ENCODE measurements at places on chromosomes 4 and X.

GRCh38 chrX:482702-483203 is 96.0 kb upstream of the PPP2R3B start:
- no peak for DNase-seq

DNA sequence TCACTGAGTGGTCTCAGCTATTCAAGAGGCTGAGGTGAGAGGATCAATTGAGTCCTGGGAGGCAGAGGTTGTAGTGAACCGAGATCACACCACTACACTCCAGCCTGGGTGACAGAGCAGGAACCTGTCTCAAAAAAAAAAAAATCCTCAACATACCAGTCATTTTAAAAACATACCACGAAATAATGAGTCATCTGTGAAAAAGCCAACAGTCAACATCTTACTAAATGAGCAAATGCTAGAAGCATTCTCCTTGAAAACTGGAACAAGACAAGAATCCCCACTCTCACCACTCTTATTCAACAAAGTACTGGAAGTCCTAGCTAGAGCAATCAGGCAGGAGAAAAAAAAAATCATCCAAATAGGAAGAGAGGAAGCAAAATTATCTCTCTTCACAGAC is 104.0 kb upstream of the ARHGEF9 start:
- no peak for DNase-seq

DNA sequence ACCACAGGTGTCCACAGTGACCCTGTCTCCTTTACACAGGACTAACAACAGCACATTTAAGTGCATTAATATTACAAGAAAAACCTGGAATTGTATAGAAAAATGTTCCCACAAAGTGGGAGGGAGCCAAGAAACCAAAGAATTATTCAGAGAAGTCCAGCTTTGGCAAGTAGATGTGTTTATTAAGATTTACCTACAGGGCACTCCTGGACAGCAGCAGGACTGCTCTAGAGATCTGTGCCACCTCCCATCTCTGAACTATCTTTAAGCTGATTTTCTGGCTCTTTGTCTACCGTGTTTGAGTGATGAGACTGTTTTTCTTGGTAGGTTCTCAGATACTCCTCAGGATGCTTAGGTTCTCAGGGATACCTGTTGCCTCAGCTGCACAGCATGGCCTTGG is 38.3 kb upstream of the HPSE start:
- DNase-seq, result no peak

DNA sequence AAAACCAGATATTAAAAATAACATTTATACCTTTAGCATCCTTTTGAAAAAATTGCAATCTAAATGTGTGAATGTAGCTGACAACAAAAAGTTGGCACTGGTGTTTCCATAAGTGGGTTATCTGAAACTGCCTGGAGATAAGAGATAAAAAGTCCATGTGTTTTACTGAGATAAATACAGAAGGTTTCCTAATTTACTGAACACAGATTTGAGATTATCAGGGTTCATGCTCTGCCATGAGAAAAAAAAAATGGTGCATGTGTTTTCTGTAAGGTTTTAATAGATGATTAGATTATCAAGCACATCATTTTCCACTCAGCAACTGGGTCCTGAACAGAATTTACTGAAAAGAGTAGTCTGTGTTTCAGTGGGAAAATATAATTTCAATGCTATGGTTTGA is 326.2 kb upstream of the SLIT2 start:
- no peak for DNase-seq

GRCh38 chr4:183098723-183099536 is at the start of gene WWC2:
Gene WWC2 (plus strand): TSS chr4:183099257. CDS start chr4:183099492, 235 bp downstream.
- DNase-seq, result peak; percentile 53

DNA sequence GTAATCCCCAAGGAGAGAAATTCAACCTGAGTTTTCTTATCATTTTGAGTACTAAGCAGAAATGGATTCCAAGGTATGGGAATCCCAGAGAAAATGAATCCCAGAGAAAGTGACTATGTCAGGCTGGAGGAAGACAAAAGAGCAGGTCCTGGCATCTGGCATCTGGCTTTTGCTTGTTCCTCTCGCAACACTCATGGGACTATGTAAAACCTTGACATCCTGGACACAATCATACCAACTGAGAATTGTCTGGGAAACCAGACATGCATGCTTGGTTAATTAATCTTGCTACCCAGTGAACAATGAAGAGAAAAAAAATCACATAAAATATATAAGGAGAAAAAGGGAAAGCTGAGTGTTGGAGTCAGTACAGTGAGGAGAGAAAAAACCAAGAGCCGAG is 12.9 kb downstream of the DCAF8L1 start:
- no peak for DNase-seq

DNA sequence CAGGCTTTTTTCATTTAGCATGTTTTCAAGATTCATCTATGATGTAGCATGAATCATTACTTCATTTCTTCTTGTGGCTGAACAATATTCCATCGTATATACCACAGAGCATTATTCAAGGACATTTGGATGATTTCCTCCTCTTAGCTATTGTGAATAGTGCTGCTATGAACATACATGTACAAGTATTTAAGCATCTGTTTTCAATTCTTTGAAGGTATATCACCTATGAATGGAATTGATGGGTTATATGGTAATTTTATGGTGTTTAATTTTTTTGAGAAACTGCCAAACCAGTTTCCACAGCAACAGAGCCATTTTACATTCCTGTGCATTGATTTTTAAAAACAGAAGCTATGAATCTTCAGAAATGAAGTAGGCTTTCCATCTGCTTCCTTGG is 36.1 kb upstream of the WDR19 start:
- no peak for DNase-seq

GRCh38 chr4:184950926-184951325 is 67.4 kb upstream of the HELT start:
- DNase-seq, result no peak

DNA sequence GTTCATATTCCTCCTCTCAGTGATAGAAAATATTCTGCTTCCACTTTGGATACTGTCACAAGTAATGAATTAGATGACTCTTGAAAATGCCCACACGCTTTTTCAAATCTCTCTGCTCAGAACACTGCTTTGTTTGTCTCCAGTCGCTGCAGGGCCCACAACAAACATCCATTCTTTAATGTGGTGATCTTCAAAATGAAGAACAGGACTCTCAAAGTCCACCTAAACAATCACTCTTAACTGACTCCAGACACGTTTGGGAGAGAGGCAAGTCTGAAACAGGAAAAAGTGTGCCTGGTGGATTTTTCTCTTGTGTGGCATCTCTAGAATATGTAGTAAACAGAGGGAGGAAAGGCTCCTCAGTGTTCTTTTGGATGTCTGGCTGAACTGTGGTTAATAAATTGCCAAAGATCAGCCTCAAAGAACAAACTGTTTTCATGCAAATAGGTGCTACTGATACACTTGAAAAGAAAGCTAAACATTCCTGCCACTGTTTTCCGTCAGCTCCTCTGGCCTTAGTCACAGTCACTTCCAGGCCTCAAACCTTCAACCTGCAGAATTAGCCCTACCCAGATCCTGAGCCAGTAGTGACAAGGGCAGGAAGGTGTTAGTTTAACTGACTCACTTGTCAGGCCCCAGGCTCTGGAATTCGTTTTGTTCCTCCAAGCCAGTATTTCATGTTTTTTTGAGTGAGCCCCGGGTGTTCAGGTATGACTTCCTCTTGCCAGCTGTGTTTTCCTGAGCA is 259.6 kb upstream of the GPC4 start:
- no peak for DNase-seq

DNA sequence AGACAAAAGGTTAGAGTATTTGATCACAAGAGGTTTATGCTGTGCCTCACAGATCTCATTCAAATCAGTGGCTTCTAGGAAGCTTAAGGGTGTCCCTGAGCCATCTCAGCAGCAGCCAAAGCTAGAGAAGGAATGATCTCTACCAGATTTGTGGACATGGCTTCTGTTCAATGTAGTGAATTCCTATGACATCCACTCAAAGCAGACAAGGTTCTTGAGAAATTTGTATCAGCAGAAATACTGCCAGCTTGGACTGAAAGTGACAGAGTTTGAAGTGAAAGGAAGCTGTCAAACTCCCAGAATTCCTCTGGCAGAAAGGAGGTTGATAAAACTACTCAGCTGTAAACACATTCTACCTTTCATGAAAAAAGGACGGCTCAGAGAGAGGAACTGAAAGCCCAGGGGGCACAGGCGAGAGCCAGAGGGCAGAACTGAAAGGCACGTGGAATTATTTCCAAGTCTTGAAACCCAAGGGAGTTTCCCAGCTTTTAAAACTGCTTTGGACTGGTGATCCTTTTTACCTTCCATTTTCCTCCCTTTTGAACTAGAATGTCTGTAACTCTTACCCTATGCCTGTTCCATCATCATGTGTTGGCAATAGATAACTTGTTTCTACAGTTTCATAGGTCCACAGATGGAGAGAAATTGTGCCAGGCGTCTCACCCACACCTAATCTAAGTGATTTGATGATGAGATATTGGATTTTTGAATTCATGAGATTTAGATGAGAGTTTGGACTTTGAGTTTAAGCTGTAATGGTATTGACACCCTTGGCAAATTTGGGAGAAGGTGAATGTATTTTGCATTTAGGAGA is 14.5 kb upstream of the MED14 start:
- no peak for DNase-seq

GRCh38 chr4:5945171-5945570 is 52.3 kb upstream of the CRMP1 start:
- DNase-seq, result no peak

DNA sequence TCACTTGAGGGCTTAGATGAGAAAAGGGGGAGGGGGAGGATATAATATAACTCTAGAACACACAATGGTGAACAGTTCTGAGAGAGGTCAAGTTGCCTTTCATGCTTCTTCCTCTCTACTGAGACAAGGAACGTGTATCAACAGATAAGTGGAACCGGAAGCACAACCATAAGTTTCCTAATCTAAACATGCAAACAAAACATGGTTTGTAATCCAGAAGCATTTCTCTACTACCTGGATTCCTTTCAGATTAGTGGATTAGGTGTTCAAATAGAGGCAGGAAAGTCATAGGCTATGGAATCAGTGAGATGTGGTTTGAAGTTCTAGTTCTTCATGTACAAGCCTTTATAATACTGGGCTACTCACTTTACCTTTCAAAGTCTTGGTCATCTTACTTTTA is 460.6 kb downstream of the IDS start:
- DNase-seq, result no peak

DNA sequence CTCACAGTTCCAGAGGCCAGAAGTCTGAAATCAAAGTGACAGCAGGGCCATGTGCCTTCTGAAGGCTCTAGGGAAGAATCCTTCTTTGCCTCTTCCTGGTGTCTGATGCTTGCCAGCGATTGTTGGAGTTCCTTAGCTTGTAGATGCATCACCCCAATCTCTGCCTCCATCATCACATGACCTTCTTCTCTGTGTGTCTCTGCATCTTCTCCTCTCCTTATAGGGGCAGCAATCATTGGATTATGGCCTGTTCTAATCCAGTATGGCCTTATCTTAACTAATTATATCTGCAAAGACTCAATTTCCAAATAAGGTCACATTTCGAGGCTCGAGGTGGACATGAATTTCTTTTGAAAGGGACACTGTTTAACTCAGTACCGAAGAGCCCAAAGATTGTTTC is 71.7 kb upstream of the RAI2 start:
- DNase-seq, result no peak

DNA sequence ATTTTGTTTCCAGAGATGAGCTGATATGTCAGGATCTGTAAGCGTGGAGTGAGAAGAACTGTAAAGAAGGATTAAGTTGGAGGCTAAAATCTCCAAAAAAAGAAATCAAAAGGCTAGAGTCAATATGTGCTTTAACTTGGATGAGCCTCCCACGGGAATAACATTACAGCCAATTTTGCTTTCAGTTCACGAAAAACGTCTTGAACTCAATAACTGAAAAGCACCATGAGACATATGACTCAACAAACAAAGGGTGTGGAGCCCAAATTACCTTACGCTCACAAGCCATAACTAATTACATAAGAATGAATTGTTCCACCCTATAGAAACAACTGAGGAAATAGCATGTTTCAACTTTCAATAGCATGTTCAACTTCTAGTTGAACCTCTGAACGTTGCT is 22.3 kb downstream of the TMPRSS11D start:
- DNase-seq, result no peak

GRCh38 chrX:132025041-132025440 is 1.9 kb downstream of the STK26 start:
- DNase-seq, result no peak

GRCh38 chr4:114509340-114509739 is 89.3 kb upstream of the UGT8 start:
- no peak for DNase-seq

- no peak for DNase-seq
These were observed 76.9 kb upstream of the SCOC start for GRCh38 chr4:140296335-140297220.

- no peak for DNase-seq
These were observed 446.5 kb downstream of the SPRY1 start for GRCh38 chr4:123843137-123843536.

- no peak for DNase-seq
These were observed 64.3 kb downstream of the FRAS1 start for GRCh38 chr4:78121338-78121904.

DNA sequence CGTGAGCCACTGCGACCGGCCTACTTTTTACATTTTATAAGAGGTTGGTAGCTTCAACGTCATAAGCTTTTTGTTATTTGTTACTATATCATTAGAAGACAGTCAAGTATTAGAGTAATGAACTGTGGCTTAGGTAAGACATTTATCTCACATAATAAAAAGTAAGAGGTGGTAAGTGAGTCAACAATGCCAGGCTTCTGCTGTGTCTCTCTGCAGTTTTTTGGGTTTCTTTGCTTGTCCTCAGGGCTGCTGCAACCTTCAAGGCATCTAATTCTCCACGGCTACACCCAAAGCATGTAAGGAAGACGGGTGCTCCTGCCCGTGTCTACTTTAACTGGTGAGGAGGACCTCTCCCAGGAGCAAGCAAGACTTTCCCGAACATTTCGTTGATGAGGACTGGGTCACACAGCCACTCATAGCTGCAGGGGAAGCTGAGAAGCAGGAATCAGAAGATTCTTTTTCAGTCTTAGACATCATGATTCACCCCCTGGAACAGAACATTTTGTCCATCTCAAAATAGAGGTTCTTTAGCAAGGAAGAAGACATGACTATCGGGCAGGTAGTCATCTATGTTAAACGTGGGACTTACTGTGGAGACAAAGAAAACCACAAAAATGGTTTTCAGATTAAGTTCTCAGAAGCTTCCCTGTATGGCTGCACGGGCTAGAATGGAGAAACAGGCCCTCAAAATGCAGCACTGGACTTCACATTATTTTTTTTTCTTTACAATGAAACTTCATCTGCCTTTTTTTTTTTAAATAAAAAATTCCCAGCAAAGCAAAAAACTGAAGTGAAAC is 13.0 kb upstream of the RHOH start:
- DNase-seq, result no peak

- DNase-seq, result no peak
These were observed 58.2 kb upstream of the TRIM2 start for GRCh38 chr4:153146031-153146430.

- no peak for DNase-seq
These were observed 1.2 kb downstream of the P2RY10 start for GRCh38 chrX:78946178-78946931.

GRCh38 chrX:14274691-14275090 is 245.0 kb upstream of the GEMIN8 start:
- no peak for DNase-seq

GRCh38 chrX:940691-941090 is 271.8 kb downstream of the CRLF2 start:
- DNase-seq, result no peak

- peak; percentile 18 for DNase-seq
These were observed 38.0 kb downstream of the MAGEE2 start for GRCh38 chrX:75746891-75747639.
